Stimulated activated CD4-positive, alpha-beta T cell treated with anti-CD3 and anti-CD28 coated beads, Interleukin-15, amount 100 ng/mL, for 1 hour (primary cell): ENCODE measurements at places on chromosomes 2 and 18.

DNA sequence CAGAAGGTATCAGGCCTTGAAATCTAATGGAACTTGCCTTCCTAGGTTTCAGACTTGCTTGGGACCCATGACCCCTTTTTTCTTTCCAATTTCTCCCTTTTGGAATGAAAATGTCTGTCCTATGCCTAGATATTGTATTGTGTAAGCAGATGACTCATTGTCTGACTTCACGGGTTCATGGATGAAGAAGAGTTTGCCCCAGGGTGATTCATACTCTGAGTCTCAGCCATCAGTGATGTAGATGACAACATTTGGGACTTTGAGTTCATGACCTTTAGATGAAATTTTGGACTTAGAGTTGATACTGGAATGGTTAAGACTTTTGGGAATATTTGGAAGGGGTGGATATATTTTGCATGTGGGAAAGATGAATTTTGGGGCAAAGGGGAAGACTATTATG lies 11.2 kb upstream of the SCYGR5 start:
- no peak for DNase-seq

GRCh38 chr2:80548469-80548868 lies 243.9 kb upstream of the LRRTM1 start:
- DNase-seq: no peak

- DNase-seq: no peak
Measured at GRCh38 chr2:75516378-75517360, 44.1 kb downstream of the EVA1A start.

- no peak for DNase-seq
Measured at GRCh38 chr2:19021721-19022120, 336.7 kb downstream of the OSR1 start.

- no peak for DNase-seq
Measured at GRCh38 chr18:37598966-37599896, 33.6 kb upstream of the CELF4 start.

- no peak for DNase-seq
Measured at GRCh38 chr2:2573658-2574293, 242.7 kb upstream of the MYT1L start.

- DNase-seq: no peak
Measured at GRCh38 chr18:8333961-8334360, 275.3 kb upstream of the RAB12 start.

DNA sequence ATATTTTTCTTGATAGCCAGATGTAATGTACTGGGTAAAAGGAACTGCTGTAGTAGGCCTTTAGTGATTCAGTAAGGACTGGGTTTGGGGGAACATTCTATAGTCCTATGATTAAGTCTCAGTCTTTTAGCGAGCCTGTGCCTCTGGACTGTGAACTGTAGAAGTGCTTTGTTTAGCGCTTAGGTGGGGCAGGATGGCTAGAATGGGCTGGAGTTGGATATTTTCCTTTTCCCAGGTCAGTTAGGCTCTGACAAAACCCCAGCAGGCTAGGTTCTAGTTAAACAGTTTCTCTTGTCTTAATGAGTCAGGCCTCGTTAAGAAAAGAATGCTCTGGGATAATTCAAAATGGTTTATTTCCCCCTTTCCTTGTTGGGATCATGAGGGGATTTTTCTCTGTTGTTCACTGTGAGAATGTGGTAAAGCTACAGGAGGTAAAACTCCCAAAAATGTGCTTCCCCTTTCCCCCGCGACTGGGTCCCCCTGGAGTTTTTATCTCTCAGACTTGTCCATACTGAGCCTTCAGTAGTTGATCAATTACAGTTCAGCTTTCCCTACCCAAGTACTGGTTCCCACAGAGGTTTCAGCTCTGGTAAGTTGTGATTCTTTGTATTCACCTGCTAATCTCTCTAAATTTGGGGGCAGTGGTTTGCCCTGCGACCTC lies 31.5 kb downstream of the EHBP1 start:
- no peak for DNase-seq

- DNase-seq: no peak
Measured at GRCh38 chr2:207317378-207317984, 151.7 kb upstream of the KLF7 start.

DNA sequence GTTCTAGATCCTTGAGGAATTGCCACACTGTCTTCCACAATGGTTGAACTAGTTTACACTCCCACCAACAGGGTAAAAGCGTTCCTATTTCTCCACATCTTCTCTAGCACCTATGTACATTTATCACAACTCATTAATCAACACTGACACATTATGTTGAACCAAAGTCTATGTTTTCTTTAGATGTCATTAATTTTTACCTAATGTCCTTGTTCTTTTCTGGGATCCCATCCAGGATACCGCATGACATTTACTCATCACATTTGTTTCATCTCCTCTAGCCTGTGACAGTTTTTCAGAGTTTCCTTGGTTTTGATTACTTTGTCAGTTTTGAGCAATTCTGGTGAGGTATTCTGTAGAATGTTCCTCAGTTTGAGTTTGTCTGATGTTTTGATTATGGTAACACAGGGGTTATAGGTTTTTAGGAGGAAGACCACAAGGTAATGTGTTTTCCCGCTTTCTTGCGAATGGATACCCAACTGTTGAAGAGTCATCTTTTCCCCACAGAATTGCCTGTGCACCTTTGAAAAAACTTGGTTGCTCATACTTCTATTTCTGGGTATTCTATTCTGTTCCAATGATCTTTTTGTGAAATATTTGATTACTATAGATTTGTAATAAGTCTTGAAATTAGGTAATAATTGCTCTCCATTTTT lies 3.0 kb upstream of the UGT1A9 start:
- DNase-seq: no peak

GRCh38 chr2:112949456-112949855 lies 28.4 kb upstream of the IL36G start:
- DNase-seq: no peak

GRCh38 chr2:219404291-219404910 lies 13.8 kb upstream of the DES start:
- no peak for DNase-seq

GRCh38 chr2:140529706-140530105 lies 1601.1 kb downstream of the LRP1B start:
- DNase-seq: no peak

- no peak for DNase-seq
Measured at GRCh38 chr18:66872277-66872676, 268.4 kb upstream of the CDH19 start.

GRCh38 chr18:79485788-79486355 lies 90.1 kb downstream of the NFATC1 start:
- DNase-seq: no peak

- DNase-seq: no peak
Measured at GRCh38 chr2:159326569-159327255, 40.2 kb upstream of the WDSUB1 start.

DNA sequence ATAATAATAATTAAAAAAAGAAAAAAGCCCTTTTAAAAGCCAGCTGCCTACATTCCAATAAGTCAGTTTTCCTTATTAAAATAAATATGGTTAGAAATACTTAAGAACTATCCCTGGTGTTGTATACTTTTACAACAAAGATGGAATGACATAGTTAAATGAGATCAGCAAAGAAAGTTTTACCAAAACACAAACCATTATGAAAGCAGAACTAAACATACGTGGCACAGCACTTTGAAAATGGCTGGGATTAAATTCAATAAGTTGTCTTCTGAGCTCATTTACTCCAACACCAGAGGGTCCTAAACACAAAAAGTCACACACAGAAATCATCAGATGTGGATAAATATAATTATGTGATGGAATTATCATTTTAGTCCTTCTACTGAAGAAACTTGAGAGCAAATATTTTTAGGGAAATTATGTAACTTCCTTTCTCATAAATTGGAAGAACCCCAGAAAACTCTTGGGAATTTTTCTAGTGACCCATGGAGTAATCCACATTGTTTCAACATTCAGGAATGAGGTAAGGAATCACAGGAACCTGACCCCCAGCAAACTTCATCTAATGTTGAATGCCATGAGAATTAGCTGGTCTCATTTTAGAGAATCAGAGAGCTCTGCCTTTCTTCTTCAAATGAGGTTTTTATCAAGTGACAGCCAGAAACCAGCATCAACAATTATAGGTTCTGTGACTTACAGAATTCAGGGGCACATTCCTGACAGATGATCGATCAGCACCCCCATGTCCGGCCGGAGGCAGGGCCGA lies 11.5 kb upstream of the TMEM237 start:
- no peak for DNase-seq

DNA sequence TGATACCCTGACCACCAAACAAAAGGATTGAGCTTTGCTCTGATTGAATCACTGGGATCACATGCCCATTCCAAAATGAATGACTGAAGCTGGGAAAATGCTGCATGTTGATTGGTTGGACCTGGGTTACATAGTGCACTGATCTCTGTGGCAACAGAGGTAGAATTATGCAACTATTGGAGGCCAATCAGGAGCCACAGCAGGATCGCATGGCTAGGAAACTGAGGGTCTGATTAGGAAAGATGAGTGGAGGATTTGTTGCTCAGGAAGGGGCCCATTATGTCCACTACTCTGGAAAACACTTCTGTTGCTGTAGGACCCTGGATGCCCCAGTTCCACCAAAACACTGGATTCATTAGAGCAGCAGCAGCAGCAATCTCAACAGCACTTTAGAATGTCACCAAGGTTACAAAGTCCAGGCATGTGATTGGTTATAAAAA lies 25.9 kb upstream of the SGPP2 start:
- DNase-seq: no peak

DNA sequence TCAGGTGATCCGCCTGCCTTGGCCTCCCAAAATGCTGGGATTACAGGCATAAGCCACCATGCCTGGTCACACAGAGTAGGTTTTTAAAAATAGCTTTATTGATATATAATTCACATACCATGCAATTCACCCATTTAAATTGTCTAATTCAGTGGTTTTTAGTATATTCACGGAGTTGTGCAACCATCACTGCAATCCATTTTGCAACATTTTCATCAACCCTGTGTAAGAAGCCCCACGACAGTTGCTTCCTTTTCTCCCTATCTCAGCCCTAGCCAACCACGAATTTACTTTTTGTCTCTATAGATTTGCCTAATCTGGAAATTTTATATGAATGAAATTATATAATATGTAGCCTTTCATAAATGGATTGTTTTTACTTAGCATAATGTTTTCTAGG lies 266.4 kb downstream of the NAPG start:
- no peak for DNase-seq

DNA sequence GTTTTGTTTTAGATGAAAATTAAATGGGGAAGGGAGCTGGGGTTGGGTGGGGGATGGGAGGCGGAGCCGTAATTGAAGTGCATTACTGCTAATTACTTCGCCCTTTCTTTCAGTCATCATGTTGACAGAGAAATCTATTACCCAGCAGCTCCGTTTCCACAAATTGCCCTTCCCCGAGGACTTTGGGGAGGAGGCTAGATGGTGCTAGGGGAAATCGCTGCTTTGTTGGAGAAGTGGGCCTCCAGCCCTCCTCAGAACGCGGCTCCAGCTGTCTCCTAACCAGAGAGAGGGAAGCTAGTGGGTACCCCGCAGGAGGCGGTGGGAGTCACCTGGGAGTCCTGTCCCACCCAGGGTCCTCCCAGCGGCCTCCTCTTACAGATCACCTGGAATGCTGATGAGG lies 130.9 kb upstream of the MYCN start:
- DNase-seq: no peak

- DNase-seq: no peak
Measured at GRCh38 chr2:33291278-33292013, 185.0 kb upstream of the RASGRP3 start.

DNA sequence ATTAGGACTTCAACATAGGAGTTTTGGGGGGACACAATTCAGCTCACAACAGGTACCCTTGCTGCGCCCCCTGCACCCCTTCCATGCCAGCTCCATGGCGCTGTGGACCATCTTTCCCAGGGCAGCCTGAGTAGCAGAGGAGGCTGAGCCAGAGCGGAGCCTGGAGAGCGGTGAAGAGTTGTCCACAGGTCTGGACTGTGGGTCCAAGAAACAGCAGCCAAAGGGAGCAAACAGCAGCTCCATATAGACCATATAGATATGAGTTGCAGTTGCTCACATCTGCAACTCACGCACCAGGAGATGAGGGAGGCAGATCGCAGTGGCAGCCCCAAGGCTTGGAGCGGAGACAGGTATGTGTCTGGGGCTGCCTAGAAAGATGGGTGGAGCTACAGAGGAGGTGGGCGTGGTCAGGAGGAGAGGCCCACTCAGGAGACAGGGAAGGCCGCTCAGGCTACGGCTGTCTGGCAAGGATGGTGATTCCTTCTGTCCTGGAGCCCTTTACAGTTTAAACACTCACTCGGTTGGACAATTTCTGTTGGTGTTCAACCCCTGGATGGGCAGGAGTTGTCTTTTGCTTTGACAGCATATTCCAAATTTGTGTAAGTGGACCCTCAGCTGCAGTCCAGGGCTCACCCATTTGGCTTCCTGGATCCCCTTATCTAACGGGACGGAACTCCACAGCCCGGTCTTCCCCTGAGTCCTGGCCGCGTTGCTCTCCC lies 155.1 kb downstream of the LPIN1 start:
- DNase-seq: no peak

- no peak for DNase-seq
Measured at GRCh38 chr2:207227749-207228145, 62.0 kb upstream of the KLF7 start.

GRCh38 chr2:20614201-20615067 lies 36.5 kb downstream of the HS1BP3 start:
- no peak for DNase-seq

DNA sequence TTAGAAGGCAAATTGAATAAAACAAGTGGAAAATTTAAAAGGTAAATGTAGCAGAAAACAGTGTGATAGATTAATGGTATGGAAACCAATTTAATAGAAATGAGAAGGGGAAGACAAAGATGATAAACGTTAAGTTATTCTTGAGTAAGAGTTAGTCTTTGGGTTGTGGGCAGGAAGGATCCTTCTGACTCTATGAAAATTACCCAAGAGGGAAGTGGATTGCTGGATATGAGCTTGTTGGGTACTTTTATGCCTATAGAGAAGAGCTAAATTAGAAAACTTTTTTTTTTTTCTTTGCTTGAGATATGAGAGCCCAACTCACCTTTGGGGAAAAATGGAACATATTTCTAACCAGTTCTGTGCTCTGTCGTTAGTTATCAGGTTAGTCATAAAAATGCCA lies 144.0 kb downstream of the LDLRAD4 start:
- no peak for DNase-seq

DNA sequence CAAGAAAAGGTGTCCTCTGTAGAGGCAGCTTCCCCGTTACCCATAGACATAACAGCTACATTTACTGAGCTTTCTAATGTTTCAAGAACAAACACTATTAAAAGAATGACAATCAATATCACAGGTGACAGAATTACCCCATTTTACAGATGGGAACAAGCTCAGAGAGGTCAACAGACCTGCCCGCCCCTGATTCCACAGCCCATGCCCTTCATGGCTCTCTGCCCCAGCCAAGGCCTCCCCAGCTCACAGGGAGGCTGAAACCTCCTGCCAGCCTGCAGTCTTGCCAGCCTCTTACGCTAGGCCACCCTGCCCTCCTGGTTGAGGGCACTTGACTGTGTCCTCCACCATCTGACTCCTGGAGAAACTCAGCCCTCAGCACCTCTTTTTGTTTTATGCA lies 19.1 kb upstream of the SLC35F6 start:
- no peak for DNase-seq

GRCh38 chr2:36473230-36473629 lies 117.7 kb downstream of the CRIM1 start:
- no peak for DNase-seq

GRCh38 chr18:23244401-23244800 lies 109.1 kb downstream of the CABLES1 start:
- DNase-seq: no peak

GRCh38 chr2:74221604-74222299 lies 23.3 kb downstream of the MTHFD2 start:
- DNase-seq: no peak
